ENCODE measurements at places on chromosomes 3 and 15.

GRCh38 chr3:137121704-137122314, 164.0 kb downstream of the IL20RB start:
- no peak for DNase-seq

DNA sequence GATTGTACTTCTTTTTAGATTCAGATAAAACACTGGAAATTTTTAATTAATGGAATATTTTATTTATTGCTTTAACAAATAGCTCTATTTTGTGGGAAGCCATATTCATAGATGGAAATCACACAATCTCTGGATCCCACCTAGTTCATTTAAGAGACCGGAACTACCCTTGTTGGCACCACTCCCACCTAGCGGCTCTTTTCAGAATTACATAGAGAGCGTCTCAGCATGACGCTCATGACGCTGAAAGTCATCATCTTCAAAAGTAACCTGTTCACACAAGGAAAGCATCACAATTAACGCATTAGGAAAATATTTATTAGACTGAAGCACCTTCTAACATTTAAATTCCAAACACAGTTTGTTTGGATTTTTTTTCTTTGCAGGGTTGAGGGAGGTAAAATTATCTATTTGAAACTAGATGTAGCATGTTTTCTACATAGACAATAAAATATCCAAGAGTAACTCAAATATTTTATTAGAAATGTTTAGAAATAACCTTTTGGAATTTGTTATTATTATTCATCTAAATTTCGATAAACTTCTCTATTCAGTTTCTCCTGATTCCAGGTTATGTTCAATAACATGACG, 214.9 kb upstream of the ARRDC4 start:
- no peak for DNase-seq

DNA sequence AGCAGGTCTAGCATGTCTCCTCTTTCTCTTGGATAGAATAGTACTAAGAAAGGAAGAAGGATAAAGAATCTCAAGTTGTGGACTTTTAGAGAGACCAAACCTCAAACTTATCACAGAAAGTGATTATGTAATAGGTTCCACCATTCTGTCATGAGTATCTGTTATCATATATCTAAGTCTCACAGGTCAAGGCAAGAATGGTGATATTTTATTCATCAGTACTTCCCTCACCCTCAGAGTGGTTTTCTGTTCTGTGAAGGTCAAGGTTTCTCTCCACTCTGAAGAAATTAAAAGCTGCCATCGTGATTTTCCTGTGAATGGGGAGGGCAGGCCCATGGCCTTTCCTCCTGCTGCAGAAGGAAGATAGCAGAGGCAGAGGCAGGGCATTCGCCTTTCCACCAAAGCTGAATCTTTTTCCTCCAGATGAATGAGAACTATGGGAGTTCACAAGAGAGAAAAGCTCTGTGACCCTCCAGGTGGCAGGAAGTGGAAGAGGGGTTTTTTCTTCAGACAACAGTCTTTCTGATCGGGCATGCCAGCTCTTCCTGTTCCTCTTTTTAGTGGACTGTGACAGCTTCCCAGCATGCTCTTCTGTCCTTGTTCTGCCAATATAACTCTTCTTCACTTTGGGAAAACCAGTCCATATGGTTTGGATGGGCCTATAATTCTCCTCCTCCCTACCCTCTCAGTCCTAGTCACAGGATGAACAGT, 37.1 kb upstream of the CCK start:
- DNase-seq = no peak

GRCh38 chr3:131393868-131394267, 12.3 kb downstream of the NUDT16 start:
- no peak for DNase-seq

DNA sequence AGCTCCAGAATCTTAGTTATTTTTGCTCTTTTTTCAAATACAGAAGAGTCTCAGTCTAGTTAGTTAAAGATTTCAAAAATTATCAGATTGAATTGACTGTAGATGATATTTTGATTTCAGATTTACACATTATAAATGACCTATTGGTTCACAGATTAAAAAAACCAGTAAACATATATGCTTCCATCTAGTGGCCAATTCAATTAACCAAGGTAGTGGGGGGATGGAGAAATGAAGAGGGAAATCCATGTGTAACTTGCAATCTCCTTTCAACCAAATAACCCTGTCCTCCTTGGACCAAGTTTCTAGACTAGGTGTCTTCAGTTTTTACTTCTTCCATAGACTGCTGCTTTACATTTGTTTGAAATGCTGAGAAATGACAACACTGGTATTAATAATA, 789.8 kb downstream of the ROBO1 start:
- DNase-seq = no peak

GRCh38 chr15:80182611-80183261, 29.9 kb downstream of the FAH start:
- no peak for DNase-seq

GRCh38 chr3:9653565-9654248, 4.4 kb downstream of the MTMR14 start:
- DNase-seq = no peak

DNA sequence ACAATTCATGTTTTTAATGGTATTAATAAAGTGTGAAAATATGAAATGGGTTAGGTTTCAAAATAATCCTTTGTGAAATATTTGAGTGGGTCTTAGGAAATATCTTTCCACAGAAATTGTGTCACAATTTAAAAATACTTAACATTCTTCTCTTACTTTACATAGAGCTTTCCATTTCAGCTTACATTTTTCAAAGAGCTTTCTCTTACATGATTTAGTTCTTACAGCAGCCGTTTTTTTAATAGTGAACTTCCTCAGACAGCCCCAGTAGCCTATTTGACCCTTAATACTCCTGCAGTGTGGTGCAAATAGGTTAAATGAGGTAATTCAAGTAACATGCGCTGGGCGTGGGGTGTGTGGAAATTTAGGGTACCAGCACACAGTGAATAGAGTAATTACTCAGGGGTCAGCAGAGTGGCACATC, 21.8 kb downstream of the P2RY12 start:
- no peak for DNase-seq

GRCh38 chr3:126166009-126166408, 14.4 kb downstream of the ALDH1L1 start:
- DNase-seq = no peak

- DNase-seq = no peak
Observed at GRCh38 chr15:50024281-50024680, 94.8 kb downstream of the ATP8B4 start.

- DNase-seq = no peak
Observed at GRCh38 chr15:63360170-63360569, 21.5 kb downstream of the CA12 start.

- DNase-seq = no peak
Observed at GRCh38 chr15:25767356-25768151, 95.6 kb downstream of the ATP10A start.

GRCh38 chr3:185069037-185070030, 83.5 kb downstream of the C3orf70 start:
- DNase-seq = no peak

DNA sequence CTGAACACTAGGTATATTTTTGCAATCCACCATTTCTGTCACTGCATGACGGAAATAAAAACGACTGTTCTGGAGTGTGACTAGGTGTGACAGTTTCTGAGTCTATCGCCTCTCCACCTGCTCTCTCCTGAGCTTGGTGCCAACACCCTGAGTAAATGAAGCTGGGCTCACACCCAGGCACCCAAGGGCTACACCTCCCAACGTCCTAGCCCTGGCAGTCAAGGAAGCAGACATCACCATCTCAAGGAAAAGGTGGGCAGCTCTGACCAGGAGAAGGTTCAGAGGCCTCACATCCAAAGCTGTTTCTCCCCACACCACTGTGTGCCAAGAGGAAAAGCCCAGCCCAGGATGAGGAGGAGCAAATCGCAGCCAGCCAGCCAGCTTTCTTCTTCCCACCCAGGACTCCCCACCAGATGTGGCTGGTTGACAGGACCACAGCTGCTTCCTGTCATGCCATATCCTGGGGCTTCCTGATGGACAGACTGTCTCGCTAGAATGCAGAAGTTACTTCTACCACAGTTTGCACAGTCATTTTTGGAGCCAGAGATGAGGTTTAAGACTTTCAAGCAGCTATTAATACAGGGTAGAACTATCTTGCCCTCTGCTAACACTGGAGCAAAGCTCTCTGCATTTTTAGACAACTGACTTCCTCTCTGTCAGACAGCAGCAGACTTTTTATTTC, 3.3 kb downstream of the SCAMP2 start:
- DNase-seq = no peak

DNA sequence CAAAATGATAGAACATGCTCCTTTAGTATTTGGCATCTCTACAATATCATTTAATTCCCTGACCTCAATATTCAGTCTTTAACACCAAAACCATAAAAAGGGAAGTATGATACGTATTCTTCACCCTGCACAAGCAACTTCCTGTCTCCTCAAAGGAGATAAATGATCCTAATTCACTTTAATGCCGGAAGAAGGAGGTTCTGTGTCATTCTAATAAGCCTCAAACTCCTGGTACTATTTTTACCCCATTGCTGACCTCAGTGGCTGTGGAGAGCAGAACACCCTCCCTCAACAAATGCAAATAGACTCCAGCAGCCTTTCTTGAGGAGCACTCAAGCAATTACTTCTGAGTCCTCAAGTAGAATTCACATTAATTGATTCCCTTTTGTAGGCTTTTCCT, 173.3 kb downstream of the TMEM108 start:
- DNase-seq = no peak

GRCh38 chr3:43997788-43998369, 243.8 kb upstream of the TOPAZ1 start:
- DNase-seq = no peak

DNA sequence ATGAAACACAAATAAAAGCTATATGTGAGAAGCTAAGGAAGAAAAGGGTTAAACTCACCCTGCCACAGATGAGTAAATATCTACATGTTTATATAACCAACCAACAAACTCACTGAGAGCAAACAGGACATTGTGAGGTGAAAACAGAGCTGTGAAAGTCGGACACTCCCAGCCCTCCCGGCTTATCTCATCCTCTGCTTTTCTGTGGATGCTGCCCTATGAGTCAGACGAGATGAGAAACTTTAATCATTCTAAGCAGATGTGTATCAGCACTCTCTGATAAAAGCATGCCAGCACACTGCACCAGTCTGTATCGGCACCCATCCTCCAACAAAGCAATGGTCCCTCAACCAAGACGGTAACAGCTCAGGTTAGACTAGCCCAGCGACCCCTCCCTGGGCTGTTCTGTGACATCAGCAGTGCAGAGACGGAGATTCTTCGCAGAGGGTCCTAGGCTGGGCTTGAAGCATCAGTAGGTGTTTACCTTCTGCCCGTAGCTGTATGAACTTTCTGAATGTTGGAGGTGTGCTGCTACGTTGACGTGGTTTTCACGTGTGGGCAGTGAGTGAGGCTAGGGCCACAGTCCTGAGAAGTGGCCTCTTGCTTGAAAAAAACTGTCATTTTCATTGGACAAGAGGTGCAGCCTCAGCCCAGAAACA, 119.8 kb upstream of the ALDH1A3 start:
- DNase-seq = no peak

GRCh38 chr3:195075941-195076875, 194.8 kb downstream of the XXYLT1 start:
- DNase-seq = no peak
